ENCODE measurements at places on chromosomes 16 and 17.
A peak's percentile ranks its signal among the peaks of the same experiment; 100 is the strongest.

- DNase-seq = no peak
Observed at GRCh38 chr17:56440419-56440818, 153.1 kb upstream of the NOG start.

DNA sequence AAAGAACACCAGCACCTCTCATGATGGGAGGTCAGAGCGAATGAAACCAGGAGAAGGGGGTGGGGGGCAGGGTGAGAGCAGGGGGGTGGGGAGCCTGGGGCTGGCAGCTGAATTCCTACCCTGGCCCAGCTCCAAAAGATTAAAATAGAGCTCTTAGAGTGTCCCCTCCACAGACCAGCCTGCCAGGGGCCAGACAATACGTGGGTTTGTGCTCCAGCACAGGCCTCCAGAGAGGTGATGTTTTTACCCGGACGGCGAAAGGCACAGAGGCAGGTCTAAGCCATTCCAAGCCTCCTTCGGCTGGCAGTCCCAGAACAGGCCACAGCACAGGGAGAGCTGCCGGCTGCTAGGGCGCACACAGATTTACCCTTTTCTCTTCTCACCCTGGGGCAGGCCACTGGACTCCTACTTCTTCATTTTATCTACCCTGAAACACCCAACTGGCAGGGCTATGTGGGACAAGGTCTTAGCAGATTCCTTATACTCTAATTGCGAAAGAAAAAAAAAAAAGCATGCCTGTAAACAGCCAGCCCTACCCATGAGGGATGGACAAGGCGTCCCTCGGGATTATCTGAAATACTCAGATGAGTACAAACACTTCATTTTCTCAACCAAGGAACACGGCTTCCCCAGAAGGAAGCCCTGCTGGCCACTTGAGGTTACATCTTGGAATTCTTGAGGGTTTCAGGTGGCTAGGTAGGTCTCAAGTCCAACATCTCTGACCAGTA, 71.9 kb upstream of the NOG start:
- no peak for DNase-seq

DNA sequence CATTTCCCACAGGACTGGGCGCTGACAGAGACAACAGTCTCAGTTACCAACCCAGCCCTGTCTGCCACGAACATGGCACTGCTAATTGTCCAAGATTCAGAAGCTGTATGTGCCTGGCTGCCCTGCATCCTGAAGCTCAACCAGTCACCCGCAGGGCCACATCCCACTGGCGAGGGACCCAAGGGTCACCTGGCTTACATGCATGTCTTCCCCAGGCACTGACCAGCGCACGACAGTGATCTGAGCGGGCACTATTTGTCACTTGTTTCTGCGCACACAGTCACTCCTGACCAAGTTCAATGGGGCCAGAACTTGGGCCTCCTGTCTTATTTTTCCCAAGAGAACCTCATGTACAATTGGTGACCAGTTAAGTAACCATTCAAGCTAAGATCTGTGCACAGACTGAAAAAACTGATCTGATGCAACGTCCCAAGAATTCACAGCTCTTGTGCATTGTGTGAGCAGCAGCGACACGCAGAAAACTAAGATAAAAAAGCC, 13.1 kb downstream of the USP7 start:
- no peak for DNase-seq

DNA sequence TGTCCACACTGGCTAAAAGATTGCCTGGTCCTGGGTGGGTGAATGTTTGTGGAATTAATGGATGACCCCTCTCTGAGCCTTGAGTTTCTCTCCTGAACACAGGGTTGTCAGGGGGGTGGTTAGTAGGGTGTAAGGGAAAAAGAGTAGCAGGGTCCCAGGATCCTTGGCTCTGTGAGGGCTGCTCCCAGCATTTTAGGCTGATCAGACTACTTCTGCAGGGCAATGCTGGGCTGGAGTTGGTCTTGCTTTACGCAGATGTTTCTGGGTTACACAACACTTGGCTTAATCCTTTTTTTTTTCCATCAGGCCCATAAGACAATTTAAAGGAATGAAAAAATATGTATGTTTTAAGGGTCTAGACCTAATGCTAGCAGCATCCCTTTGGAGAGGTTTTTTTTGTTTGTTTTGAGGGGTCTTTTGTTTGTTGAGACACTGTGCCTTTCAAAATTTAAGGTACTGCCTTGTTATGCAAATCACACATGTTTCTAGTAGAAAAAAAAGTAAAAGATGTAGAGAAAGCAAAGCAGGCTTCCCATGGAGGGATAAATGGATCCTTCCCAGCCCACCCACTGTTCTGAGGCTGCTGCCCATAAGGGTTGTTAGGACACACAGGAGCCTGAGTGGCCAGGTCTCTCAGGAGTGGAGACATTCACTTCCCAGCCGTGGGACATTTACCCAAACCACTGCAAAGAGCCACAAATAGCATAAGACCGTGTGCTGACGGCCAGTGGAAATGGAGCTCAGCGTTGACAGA, 225.6 kb upstream of the HSBP1 start:
- DNase-seq = no peak

- DNase-seq = no peak
Observed at GRCh38 chr17:74212209-74212912, 1.0 kb upstream of the TTYH2 start.

DNA sequence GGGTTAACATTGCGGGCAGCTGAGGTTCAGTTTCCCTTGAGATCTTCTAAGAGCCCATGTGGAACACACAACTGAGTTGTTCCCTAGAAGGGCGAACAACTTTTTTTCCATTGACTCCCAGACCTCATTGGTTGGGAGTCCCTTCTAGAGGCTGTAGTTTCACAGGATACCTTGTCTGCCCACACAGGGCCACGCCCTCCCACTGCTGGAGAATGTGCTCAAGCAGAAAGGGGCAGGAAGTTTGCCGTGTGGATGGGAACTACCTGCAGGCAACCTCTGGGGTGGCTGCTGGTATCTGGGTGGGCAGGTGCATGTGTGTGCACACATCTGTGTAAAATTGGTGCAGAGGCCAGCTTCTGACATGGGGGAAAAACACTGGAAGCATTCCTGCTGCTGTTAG, 178.8 kb upstream of the PSMD7 start:
- no peak for DNase-seq

DNA sequence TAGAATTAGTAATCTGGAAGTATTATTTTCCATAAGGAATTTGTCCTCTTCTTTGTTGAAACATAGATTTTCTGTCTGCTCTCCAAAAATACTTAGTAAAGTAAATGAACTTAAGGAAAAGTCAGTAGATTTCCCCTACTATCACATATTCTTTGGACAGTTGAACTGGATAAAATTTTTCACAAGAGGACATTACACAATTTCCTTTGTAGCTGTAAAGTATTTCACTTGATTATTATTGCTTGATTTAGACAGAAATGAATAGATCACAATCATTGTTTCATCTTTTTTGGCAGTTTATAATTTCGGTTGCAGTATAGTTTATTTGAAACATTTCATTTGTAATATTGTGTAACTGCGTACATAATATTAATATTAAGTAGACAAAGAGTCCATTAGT, 12.5 kb downstream of the CYB5B start:
- DNase-seq = no peak

- no peak for DNase-seq
Observed at GRCh38 chr17:74981318-74981978, 6.0 kb upstream of the CDR2L start.

DNA sequence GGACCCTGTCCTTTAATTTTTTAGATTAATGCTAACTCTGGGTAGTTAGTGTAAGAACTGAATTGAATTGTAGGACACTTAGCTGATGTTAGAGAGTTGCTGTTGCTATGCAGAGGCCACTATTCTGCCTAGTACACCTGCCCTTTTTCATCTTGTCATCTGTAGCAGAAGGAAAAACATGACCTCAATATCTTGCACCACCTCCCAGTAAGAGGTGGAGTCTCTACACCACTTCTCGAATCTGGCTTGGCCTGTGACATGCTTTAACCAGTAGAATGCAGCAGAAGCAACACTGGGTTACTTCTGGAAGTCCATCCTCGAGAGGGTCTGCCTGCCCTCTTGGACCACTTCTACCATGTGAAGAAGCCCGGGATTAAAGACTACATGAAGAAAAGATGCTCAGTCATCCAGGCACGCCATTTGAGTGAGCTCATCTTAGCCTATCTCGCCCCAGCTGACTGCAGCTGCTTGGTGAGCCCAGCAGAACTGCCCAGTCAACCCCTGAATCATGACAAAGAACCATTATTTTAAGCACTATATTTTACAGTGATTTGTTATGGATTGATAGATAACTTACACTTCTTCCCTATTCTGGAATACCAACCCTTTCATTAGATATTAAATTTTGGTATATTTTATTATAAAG, 153.5 kb downstream of the MYO1D start:
- DNase-seq = no peak

GRCh38 chr16:80300456-80300855, 240.3 kb upstream of the DYNLRB2 start:
- DNase-seq = no peak

GRCh38 chr16:87592018-87592712, 10.1 kb upstream of the JPH3 start:
- no peak for DNase-seq

DNA sequence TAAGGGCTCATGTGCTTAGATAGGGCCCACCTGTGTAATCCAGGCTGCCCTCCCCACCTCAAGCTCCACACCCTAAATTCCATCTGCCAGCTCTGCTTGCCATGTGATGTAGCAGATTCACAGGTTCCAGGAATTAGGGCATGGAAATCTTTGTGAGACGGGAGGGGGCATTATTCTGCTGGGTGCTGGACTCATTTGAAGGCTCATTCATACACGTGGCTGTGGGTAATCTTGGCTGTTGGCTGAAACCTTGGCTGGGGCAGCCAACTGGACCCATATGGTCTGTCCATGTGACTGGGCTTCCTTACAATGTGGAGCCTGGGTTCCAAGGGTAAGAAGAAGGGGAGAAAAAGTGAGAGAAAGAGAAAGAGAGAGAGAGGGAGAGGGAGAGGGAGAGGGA, 115.1 kb downstream of the CYLD start:
- DNase-seq = no peak

- no peak for DNase-seq
Observed at GRCh38 chr17:76414334-76415295, 30.2 kb downstream of the SPHK1 start.

DNA sequence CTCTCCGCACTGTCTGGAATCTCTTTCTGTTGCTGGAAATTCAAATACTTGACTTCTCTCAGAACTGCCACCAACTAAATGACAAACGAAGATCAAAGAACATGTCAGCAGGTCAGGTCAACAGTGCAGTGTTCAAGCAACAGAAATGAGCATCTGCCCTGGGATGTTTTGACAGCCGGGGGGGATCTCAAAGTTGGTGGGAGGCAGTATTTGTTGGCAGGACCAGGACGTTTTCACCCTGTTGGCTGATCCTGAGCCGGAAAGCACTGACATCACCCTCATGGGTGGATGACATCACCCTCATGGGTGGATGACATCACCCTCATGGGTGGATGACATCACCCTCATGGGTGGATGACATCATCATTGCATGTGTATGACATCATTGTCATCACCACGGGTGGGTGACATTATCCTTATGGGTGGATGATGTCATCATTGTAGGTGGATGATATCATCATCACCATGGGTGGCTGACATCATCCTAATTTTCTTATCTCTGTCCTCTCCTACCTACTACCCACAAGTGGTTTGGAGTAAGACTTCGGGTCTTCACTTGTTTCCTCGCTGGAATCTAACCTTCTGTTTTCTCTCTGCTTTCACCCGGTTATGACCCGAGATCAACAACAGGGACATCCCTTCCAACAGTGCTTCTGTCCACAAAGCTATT, 18.9 kb downstream of the DNAH17 start:
- DNase-seq = no peak

DNA sequence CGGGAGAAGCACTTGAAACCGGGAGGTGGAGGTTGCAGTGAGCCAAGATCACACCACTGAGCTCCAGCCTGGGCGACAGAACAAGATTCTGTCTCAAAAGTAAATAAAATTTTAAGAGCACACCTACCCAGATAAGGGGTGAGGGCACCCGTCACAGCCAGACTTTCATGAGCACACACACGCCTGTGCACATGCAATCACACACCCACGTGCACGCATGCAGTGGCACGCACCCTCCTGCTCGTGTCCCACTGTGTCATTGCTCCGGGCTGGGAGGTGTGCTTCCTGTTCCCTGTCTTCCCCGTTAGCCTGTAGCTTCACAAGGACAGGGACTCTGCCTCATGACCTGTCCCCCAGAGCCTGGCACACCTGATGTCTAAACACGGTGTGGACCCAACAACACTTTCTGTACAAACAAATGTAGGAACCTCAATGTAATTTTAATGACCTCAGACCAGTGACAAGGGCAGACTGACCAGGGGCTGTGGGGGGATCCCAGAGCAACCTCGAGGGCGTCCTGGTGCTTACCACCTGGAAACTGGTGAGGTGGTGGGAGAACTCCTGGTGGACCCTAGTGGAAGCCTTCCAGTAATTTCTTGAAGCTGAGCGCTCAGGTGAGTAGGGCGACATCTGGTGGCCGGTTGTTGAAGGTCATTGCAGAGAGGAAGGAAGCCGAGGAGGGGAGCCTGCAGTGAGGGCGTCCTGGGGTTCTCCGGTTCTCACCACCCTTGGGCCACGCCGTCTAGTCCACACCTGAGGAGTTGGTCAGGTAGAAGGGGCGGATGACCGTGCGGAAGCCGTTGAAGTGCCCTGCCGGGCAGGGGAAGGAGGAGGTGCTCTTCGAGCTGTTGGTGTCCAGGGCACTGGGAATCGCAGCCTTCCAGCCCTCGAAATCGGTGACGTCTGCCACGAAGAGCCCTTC, 8.6 kb downstream of the LGALS3BP start:
- DNase-seq = peak; percentile 31

DNA sequence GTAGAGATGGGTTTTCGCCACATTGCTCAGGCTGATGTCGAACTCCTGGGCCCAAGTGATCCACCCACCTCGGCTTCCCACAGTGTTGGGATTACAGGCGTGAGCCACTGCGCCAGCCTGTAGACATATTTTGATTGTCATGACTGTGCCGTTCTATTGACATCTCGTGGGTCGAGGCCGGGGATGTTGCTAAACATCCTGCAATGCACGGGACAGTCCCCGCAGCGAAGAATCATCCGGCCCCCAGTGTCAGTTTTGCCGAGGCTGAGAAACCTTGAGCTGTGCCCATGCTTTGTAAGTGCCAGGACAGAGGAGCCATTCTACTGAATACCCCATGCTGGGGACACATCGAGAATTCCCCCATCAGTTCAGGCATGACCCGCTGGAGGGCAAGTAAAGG, 69.1 kb upstream of the GSE1 start:
- no peak for DNase-seq

GRCh38 chr17:73280191-73280590, 18.5 kb upstream of the CPSF4L start:
- no peak for DNase-seq

GRCh38 chr17:17151055-17151454, 55.1 kb downstream of the PLD6 start:
- no peak for DNase-seq

GRCh38 chr17:76493505-76494167, 7.6 kb downstream of the RHBDF2 start:
- DNase-seq = no peak

DNA sequence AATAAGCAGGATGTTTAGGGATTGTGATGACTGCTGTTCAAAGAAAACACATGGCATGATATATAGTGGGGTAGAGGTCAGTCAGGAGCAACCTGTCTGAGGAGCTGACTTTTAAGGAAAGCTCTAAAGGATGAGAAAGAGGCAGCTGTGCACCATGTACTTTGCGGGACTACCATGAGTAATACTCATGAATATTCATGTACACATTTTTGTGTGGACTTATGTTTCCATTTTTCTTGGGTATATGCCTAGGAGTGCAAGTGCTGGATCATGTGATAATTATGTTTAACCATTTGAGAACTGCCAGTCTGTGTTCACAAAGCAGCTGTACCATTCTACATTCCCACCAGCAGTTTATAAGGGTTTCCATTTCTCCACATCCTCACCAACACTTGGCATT, 35.8 kb downstream of the BEAN1 start:
- DNase-seq = no peak

GRCh38 chr17:43694081-43694870, 32.6 kb upstream of the MEOX1 start:
- DNase-seq = peak; percentile 30
